ENCODE measurements at places on chromosomes 2 and 18.
A peak's percentile ranks its signal among the peaks of the same experiment; 100 is the strongest.

- H3K27ac ChIP-seq: peak overlapping the region; percentile 54
- no peaks in the 10 kb centered on the region for H3K36me3 ChIP-seq
- peaks cover 24% of the 10 kb centered on the region for H3K4me1 ChIP-seq
Measured at GRCh38 chr2:152431370-152432098, 96.6 kb downstream of the FMNL2 start.

DNA sequence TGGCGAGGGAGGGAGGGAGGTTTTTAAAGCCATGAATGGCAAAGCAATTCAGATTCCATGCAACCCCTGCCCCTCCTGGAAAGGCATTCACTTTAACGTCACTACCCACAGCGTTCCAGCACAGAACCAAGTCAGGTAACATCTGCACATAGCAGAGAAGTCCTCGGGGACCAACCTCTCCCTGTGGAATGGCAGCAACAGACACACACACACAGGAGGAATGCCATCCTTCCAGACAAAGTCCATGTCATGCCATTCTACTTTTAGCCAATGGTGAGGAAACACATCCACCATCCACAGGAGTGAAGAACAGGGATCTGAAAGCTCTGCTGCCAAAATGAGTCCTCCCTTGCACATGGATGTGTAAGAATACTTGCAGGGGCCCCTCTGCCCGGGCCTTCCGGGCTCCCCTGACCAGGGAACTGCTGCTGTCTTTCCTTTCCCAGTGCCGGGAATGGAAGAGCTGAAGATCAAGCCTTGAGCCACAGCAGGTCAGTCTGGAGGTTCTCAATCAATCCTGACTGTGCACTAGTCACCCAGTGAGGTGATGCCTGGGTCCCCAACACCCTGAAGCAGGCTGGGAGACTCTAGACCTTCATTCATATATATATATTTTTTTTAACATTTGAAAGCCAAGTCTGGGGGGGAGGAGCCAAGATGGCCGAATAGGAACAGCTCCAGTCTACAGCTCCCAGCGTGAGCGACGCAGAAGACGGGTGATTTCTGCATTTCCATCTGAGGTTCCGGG is 63.7 kb downstream of the UXS1 start:
- H3K36me3 ChIP-seq: no peaks in the 10 kb centered on the region
- H3K4me1 ChIP-seq: peaks cover 5% of the 10 kb centered on the region
- no peaks in the 10 kb centered on the region for H3K27me3 ChIP-seq
- H3K27ac ChIP-seq: no peak overlapping the region

DNA sequence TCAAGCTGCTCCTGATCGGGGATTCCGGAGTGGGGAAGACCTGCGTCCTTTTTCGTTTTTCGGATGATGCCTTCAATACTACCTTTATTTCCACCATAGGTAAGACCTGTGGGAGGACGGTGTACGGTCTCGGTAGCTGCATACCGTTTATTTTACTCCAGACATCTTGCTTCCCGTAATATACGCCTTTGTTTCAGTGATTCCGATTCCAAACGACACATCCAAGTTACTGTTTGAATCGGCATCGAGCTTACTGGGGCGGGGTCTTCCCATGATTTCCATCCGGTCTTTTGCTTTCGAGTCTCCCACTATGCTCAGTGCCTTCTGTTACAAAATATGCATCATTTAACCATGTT is 731 bp downstream of the RAB10 start:
- H3K36me3 ChIP-seq: no peaks in the 10 kb centered on the region
- peak overlapping the region; percentile 80 for H3K27ac ChIP-seq
- peaks cover 16% of the 10 kb centered on the region for H3K4me1 ChIP-seq
- peak; percentile 44 for DNase-seq
- no peaks in the 10 kb centered on the region for H3K27me3 ChIP-seq

- no peak overlapping the region for H3K27ac ChIP-seq
- no peak overlapping the region for H3K4me3 ChIP-seq
- no peaks in the 10 kb centered on the region for H3K27me3 ChIP-seq
- DNase-seq: no peak
- no peaks in the 10 kb centered on the region for H3K4me1 ChIP-seq
Measured at GRCh38 chr2:185665251-185665814, 73.3 kb upstream of the FSIP2 start.

DNA sequence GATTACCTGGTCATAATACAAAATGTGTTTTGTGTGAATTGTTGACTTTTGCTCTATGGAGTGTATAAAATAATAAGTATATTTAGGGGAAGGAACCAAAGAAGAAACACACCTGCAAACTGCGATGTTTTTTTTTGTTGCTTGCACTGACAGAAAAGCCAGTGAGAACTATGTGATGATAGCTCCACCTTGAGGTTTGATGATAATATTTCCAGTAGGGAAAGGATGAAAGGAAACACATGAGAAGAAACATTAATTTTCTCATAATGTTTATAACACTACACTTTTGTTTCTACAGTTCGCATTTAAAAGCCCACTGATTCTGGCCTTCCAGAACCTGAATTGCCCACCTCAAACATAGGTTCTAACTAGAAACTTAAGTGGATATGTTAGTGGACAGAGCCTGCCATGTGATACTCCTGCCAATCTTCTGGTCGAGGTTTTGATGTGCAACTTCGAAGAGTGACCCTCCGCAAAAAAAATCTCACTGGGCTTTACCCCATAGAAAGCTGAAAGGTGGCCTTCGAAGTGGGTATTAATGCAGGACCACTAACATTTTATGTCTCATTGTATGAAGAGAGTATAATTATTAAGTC is 476.4 kb upstream of the SPHKAP start:
- H3K36me3 ChIP-seq: no peaks in the 10 kb centered on the region
- H3K27me3 ChIP-seq: no peaks in the 10 kb centered on the region
- H3K4me3 ChIP-seq: no peak overlapping the region
- H3K4me1 ChIP-seq: peaks cover 1% of the 10 kb centered on the region

- H3K27me3 ChIP-seq: no peaks in the 10 kb centered on the region
- H3K27ac ChIP-seq: no peak overlapping the region
Measured at GRCh38 chr2:216206041-216206703, 97.0 kb downstream of the XRCC5 start.

GRCh38 chr2:238948765-238949641 is 101.1 kb downstream of the TWIST2 start:
- no peaks in the 10 kb centered on the region for H3K36me3 ChIP-seq
- H3K27me3 ChIP-seq: no peaks in the 10 kb centered on the region
- peak overlapping the region; percentile 89 for H3K27ac ChIP-seq
- peaks cover 35% of the 10 kb centered on the region for H3K4me1 ChIP-seq
- H3K4me3 ChIP-seq: no peak overlapping the region

DNA sequence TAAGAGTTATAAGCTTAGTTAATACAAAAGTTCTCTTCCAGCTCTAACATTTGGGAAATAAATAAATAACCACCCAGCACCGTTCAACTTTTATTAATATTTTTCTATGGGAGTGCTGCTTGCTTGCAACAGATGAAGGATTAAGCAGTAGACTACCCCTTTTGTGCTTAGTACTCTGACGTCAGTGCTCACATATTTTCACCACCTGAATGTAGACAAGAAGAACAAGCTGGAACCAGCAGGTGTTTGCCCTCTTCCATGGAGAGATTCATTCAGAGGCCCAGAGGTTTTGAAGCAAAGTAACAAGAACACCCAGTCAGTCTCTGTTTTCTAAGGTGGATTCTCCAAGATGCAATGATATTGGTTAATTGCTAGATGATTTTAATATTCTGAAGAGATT is 307.1 kb upstream of the PIK3C3 start:
- H3K27me3 ChIP-seq: no peaks in the 10 kb centered on the region
- no peak overlapping the region for H3K4me3 ChIP-seq
- no peak overlapping the region for H3K27ac ChIP-seq
- no peaks in the 10 kb centered on the region for H3K4me1 ChIP-seq
- DNase-seq: no peak

DNA sequence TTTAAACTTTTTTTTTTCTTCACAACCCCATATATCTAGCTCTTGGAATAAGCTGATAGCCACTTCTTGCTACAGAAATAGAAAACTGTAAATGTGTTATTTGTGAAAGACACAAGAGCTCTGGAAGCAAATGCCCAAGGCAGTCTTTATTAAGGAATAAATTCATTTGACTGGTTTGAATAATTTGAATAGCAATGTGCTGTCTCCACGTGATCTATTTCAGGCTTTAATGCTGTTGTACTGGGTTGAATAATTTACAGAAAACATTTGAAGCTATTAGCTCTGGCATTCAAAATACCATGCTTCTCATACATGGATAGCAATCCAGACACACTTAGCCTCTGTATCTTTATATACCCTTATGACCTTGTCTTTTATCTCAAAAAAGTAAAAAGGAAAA is 366.7 kb upstream of the KCNJ3 start:
- DNase-seq: no peak
- H3K27me3 ChIP-seq: no peaks in the 10 kb centered on the region
- H3K36me3 ChIP-seq: no peaks in the 10 kb centered on the region
- no peak overlapping the region for H3K4me3 ChIP-seq
- H3K4me1 ChIP-seq: no peaks in the 10 kb centered on the region
- no peak overlapping the region for H3K27ac ChIP-seq

DNA sequence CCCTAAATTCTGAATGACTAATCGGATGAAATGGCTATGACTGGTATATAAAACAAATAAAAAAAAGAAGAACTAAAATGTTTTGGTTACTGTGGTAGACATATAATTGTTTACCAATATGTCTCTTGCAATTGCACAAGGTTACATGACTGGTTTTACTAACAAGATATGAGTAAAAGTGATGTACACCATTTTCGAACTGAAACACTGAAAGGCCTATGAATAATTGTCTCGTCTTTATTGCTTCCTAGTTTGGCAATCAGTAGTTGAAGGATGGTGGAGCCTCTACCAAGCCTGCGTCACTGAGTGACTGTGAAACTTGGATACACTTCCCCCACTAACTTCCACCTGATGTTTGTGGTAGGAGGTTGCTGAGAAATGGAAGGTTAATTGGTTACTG is 16.5 kb downstream of the CDH19 start:
- H3K4me1 ChIP-seq: no peaks in the 10 kb centered on the region
- H3K4me3 ChIP-seq: no peak overlapping the region
- H3K27me3 ChIP-seq: no peaks in the 10 kb centered on the region
- DNase-seq: no peak
- H3K27ac ChIP-seq: no peak overlapping the region
- H3K36me3 ChIP-seq: no peaks in the 10 kb centered on the region

DNA sequence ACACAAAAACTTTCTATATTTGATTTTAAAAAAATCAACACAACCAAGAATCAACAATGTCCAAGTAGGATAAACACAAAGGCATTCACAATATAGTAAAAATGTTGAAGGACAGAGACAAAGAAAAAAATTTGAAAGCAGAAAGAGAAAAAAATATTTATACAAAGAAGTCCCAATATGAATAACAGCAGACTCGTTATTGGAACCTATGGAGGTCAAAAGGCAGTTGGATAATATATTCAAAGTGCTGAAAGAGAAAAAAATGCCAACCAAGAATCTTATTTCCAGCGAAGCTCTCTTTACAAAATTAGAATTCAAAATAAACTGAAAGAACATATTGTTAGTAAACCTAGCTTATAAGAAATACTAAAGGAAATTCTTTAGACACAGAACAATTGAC is 859.5 kb downstream of the LRP1B start:
- no peak overlapping the region for H3K27ac ChIP-seq
- peak; percentile 5 for DNase-seq
- no peaks in the 10 kb centered on the region for H3K36me3 ChIP-seq

GRCh38 chr2:204172145-204172600 is 235.6 kb downstream of the ICOS start:
- H3K27ac ChIP-seq: no peak overlapping the region
- H3K4me1 ChIP-seq: no peaks in the 10 kb centered on the region
- H3K27me3 ChIP-seq: no peaks in the 10 kb centered on the region
- H3K36me3 ChIP-seq: no peaks in the 10 kb centered on the region
- DNase-seq: no peak

DNA sequence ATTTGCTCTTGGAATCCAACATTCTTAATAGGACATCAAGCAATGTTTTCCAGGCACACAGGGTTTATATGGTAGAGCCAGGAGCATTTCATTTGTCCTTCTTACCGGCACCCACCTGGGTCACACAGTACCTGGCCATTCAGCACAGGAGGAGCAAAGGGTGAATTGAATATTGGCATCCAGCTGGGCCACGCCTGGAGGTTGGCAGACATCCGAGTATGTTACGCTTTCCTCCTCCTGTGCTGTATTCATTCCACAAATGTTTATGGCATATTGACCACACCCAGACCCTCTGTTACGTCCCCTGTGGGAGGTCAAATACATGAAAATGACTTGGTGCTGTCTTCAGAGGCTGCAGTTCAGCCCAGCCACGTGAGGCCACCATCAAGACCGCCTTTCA is 206.2 kb downstream of the RTP5 start:
- H3K27ac ChIP-seq: peak overlapping the region; percentile 36
- H3K4me3 ChIP-seq: no peak overlapping the region
- no peaks in the 10 kb centered on the region for H3K36me3 ChIP-seq
- peaks cover 24% of the 10 kb centered on the region for H3K4me1 ChIP-seq

- H3K4me1 ChIP-seq: peaks cover 15% of the 10 kb centered on the region
- DNase-seq: no peak
- no peaks in the 10 kb centered on the region for H3K27me3 ChIP-seq
- H3K4me3 ChIP-seq: no peak overlapping the region
- no peak overlapping the region for H3K27ac ChIP-seq
Measured at GRCh38 chr2:156483741-156484173, 47.6 kb downstream of the GPD2 start.

GRCh38 chr2:235754357-235755207 is 260.7 kb downstream of the AGAP1 start:
- no peak overlapping the region for H3K27ac ChIP-seq
- no peak for DNase-seq
- H3K4me3 ChIP-seq: no peak overlapping the region
- H3K4me1 ChIP-seq: peaks cover under 1% of the 10 kb centered on the region
- H3K36me3 ChIP-seq: no peaks in the 10 kb centered on the region

- DNase-seq: no peak
- no peaks in the 10 kb centered on the region for H3K27me3 ChIP-seq
- H3K4me3 ChIP-seq: no peak overlapping the region
- no peaks in the 10 kb centered on the region for H3K4me1 ChIP-seq
- no peak overlapping the region for H3K27ac ChIP-seq
Measured at GRCh38 chr2:5190023-5190422, 502.2 kb upstream of the SOX11 start.

DNA sequence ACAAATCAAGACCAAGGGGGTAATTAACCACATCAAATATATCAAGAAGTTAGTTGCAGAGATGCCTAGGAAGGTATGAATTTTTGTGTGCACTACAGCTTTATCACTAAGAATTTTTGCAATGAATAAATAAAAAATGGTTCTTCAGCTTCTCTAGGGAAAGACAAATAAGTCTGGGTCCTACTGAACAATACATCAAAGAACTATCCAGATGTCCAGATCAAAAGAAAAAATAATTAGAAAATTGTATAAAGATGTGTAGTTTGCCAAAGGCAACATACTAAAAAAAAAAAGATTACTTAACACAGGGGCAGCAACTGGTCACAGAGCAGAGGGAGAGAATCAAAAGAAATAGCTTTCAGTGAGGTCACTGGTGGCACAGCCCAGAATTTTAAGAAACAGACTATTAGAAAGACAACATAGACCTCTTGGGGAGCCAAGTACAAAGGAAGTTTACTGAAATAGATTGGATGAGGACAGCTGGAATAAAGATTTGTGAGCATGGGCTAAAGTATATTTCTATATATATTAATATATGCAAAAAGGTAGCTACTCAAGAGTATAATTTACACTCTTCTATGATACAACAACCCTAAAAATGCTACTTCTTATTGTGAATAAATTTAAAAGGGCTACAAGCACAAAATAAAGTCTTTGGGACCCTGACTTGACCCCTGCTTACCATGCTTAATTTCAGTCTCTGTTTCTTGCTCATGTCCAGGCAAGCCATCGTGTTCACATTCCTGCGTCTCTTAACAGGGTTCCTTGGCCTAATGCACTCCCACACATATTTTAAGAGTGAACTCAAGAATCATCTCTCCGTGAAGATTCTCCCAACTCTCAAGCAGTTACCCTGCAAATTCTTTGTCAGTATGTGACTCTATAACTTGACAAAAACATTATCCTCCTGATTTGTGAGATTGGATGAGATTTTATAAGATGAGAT is 99.0 kb upstream of the GRB14 start:
- no peaks in the 10 kb centered on the region for H3K27me3 ChIP-seq
- peak; percentile 59 for DNase-seq
- peak overlapping the region; percentile 45 for H3K27ac ChIP-seq
- H3K36me3 ChIP-seq: no peaks in the 10 kb centered on the region
- H3K4me1 ChIP-seq: peaks cover 32% of the 10 kb centered on the region

Data from GM23248 (cell line).